ENCODE measurements at places on chromosomes 16 and 17.

GRCh38 chr17:29076722-29077121 lies 33.8 kb downstream of the PIPOX start:
- DNase-seq, result no peak

DNA sequence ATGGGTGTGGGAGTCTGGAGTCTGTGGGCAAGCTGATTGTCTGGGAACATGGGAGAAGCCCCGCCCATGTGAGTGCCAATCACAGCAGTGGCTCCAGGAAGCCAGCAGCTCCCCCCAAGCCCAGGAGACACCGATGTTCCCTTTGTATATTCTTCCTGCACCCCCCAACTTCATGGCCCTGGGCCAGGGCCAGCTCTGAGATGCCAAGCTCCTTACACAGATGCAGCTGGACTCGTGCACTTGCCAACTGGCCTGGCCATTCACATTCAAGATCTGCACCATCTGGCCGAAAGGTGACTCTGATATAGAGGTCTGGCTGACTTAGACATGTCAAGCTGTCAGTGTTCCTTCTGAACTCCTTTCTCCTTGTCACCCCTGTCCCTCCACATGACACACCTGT lies 50.5 kb downstream of the CACNG5 start:
- no peak for DNase-seq

- no peak for DNase-seq
Observed at GRCh38 chr17:77451245-77451893, 310.6 kb downstream of the SEC14L1 start.

- DNase-seq, result no peak
Observed at GRCh38 chr17:72693151-72693878, 399.2 kb downstream of the SLC39A11 start.

DNA sequence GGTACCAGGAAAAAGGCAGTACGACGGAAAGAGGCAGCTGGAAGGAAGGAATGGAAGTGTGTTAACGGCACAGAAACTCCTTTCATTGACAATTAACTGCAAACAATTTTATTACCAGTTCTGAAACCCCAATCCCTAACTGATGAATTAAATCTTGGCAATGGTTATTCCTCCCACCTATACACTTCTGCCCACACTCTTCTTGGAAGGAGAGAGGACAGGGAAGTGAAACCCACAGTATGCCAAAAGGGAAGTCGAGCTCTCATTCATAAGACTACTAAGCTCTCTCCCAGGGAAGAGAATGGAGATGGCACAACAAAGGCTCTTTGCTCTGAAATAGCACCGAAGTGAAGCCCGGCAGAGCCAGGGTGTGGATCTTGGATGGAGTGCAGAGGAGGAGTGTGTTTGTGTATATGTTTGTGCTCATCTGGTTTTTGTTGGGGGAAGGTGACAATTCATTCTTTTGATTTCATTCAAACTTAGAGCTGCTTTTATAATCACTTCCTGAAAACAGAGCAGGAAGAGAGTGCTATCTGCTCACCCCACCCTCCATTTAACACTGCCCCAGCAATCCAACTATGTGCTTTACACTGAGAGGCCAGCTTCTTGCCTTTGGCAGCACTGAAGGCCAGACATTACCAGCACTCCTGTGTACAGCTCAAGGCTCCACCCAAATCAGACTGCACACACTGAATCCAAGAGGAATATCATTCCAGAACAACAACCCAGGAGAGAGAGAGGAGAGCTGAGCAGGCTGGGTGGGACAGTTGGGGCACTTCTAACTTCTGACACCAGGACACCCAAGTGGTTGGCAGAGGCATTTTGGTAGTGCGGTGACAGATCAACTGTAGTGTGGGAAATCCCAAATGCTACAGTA lies 68.7 kb downstream of the HIC1 start:
- DNase-seq, result no peak

DNA sequence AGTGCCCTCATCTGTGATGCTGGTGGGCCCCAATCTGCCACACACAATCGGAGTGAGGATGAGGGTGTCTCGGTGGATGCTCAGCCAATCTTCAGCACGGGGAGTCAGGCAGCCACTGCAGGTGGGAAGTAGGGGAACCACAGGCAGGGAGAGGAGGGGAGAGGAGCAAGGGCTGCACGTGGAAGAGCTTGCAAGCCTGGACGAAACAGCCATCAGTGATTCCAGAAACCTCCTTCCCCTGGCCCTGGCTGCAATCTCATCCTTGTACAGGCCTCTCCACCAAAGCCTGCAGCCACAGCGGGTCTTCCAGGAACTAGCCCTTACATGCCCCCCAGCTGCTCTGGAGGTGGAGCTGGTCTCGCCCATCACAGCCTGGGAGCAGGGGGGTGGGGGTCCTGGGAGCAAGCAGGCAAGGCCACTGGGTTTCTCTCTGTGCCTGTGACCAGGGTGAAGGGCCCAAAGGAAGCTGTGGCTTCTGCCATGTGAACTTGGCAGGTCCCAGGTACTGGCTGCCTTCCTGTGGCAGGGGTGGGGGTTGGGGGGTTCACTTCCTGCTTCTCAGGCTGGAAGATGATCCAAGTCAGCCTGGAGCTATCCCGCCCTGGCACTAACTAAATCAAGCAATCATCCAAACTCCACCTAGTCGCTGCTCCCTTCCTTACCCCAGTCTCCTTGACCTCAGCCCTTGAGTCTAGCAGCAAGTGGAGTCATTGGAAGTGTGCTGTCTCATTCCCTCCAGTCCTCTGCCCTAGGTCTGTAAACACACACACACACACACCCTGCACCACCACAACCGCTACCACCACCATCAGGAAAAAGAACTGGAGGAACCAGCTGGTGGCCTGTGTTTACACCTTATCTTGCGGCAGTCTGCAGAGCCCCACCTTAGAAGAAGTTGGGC lies 29.4 kb upstream of the MLKL start:
- no peak for DNase-seq

GRCh38 chr17:45077643-45078042 lies 16.5 kb downstream of the NMT1 start:
- DNase-seq, result no peak

DNA sequence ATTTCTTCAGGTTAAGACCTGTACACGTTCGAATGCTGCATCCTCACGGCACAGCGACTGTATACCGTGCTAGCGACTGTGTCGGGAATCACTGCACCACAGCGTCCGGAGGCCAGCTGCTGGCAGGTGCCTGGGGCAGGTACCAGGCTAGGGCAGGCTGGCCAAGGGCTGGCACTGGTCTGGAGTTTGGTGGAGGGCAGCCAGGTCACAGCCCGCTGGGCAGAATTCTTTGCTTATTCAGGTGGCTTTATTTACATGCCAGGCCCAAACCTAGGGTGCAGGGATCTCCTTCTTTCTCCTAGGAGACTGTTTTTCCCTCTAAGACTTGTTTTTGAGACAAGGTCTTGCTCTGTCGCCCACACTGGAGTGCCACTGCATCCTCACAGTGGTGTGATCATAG lies 37.9 kb downstream of the COTL1 start:
- DNase-seq, result no peak

GRCh38 chr16:5639531-5639930 lies 541.9 kb upstream of the EEF2KMT start:
- no peak for DNase-seq

DNA sequence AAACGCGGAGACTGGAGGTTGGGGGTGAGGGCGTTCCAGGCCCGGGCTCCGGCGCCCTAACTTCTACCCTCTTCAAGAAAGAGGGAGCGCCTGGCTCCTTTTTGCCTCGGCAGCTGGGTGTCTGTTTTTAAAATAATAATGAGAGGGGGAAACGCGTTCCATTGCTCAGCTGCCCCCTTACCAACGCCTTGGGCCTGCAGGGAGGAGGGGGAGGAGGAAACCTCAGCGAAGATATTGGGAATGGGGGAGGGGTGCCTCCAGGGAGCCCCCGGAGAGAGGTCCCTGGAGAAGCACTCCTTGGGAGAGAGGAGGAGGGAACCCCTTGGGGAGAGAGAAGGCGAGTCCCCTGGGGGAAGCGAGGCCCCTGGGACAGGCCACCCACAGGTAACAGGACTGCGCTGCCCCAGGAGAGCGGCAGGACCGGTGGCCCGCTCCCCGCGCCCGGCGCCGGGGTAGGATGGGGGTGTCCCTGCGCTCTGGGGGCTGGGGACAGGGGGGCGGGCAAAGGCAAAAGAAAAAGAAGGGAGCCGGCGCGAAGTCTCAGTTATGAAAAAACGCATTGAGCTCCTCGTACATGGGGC lies 2.7 kb downstream of the NEUROD2 start:
- DNase-seq, result no peak

DNA sequence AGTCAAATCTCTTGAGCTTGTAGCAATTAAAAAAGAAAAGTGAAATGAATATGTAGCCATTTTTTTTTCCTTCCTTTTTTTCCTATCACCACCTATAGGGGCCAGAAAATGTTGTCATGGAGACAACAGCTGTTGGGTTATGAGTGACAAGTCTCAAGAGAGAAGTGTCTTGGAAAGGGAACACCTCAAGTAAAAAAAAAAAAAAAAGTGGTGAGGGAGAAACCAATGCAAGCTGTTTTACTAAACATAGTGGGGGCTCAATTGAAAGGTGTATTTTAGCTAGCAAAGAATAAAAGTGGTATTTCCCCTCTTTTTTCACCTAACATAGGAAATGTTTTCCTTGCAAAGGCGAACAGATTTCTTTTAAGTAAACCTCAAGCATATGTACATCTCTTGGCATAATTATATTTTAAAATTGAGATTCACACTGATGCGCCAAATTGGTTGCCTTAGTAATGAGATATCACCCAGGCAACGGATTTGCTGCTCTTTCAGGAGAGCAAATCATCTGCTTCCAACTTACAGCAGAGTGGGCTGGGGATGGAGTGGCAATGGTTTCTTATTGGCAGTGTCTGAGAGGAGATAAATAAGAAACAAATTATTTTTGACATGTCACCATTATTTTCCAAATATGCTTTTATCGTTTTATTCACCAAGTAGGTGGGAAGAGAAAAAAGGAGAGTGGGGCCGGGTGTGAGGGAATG lies 183.6 kb downstream of the MYO1D start:
- DNase-seq, result peak; percentile 16

- DNase-seq, result no peak
Observed at GRCh38 chr17:49798182-49798581, 9.7 kb downstream of the KAT7 start.
